Hepatocyte (in vitro differentiated cells): ENCODE measurements at places on chromosomes 6 and 20. TPM values are rescaled to one million over a fixed set of nuclear protein-coding genes. Genes with fewer than 3 reads are reported as not detected.

DNA sequence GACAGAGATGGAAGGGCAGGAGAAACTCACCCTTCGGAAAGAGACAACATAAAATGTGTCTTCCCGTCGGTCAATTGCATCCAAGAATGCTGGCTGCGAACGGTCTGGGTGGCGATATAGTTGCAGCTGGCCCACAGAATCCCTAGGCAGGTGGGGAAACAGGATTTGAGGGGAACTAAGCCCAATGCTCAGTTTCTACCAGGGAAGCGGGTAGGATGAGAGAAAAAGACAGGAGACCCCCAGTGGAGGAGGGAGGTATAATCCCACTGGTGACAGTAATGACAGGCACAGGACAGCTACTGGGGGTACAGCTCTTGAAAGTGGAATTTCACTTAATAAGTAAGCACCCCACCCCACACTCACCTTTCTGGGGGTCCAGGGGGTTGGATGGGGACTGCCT lies 7.5 kb upstream of the TNXB start:
- no peak overlapping the region for H3K27ac ChIP-seq
- no peaks in the 10 kb centered on the region for H3K36me3 ChIP-seq
- no peak for DNase-seq

DNA sequence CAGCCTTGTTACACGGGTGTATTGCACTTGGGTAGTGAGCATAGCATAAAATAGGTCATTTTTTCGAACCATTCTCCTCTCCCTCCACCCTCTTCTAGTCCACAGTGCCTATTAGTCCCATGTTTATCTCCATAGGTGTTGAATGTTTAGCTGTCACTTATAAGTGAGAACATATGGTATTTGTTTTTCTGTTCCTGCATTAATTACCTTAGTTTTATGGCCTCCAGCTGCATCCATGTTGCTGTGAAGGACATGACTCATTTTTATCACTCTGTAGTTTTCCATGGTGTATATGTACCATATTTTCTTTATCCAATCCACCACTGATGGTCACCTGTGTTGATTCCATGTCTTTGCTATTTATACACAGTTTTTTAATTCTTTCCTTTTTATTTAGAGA lies 889.5 kb downstream of the EYS start:
- no peak for DNase-seq
- H3K36me3 ChIP-seq = no peaks in the 10 kb centered on the region
- H3K4me3 ChIP-seq = no peak overlapping the region
- H3K27me3 ChIP-seq = no peaks in the 10 kb centered on the region
- no peak overlapping the region for H3K27ac ChIP-seq

DNA sequence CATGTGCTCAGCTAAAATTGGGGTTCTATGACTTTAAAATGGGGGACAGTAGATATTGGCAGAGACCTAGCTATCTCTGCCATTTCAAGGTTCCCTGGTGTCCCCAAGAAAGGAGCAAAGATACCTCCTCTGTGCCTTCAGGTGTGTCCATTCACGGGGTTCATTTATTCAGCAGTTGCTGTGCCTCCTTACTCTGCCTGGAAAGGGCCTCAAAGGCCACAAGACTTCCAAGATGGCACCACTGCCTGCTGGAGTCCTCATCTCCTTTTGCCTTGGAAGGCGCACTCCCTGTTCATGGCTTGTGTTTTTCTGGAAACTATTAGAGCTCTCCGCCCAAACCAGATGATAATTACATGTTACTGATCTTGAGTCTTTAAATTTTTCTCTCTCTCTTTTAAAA lies 3.9 kb upstream of the ZBP1 start:
- no peak overlapping the region for H3K27ac ChIP-seq
- H3K36me3 ChIP-seq = no peaks in the 10 kb centered on the region
- DNase-seq = no peak
- H3K27me3 ChIP-seq = no peaks in the 10 kb centered on the region
- H3K4me3 ChIP-seq = no peak overlapping the region

DNA sequence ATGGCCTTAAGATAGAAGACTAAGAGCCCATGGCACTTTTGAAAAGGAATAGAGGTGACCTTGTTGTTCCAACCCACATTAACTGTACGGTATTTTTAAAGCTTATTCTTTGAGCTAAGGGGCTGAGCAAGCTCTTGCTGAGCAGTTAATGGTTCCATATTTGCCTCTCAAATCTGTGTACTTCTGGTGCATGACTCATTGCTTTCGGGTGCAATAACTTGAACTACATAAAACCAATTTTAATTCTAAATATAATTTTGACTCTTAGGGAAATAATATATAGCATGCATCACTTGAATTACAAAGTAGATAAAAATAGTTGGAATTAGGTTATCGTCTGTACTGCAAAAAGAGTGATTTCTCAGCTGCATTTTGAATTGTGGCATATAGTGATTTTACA lies 348.1 kb upstream of the CITED2 start:
- H3K27me3 ChIP-seq = no peaks in the 10 kb centered on the region
- no peaks in the 10 kb centered on the region for H3K4me1 ChIP-seq
- no peak overlapping the region for H3K4me3 ChIP-seq
- no peak for DNase-seq
- no peak overlapping the region for H3K27ac ChIP-seq

GRCh38 chr6:5204376-5204775 lies 56.4 kb downstream of the LYRM4 start:
- no peaks in the 10 kb centered on the region for H3K27me3 ChIP-seq
- no peak overlapping the region for H3K4me3 ChIP-seq
- no peak overlapping the region for H3K27ac ChIP-seq
- H3K4me1 ChIP-seq = peaks cover 20% of the 10 kb centered on the region
- DNase-seq = no peak
- no peaks in the 10 kb centered on the region for H3K36me3 ChIP-seq

GRCh38 chr6:143058987-143059386 lies 1.7 kb upstream of the AIG1 start:
- H3K36me3 ChIP-seq = no peaks in the 10 kb centered on the region
- DNase-seq = no peak
- H3K27me3 ChIP-seq = no peaks in the 10 kb centered on the region
- no peak overlapping the region for H3K4me3 ChIP-seq
- H3K27ac ChIP-seq = peak overlapping the region; percentile 99

Gene HCRTR2
- total RNA-seq = 0.16 and 0.17 TPM in 2 replicates

Gene DNAH8
- 0.03 and 0.12 TPM in 2 replicates for total RNA-seq
